ENCODE measurements at places on chromosomes 11 and 22.

DNA sequence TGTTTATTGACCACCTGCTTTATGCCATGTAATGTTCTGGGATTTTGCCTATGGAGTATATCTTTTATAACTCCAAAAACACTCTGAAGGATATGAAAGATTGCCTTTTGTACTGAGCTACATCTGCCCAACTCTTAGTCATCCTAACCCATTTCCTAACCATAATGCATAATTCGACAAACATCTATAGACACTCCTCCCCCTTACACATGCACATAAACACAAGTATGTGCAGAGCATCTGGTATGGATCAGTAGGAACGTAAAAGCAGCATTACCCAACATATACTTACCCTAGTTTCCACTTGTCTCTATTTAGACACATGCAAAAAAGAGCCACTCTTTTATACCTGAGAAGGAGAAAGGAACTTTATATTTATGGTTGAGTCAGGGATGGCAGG lies 272.8 kb downstream of the FAM76B start:
- no peaks in the 10 kb centered on the region for H3K27me3 ChIP-seq
- no peaks in the 10 kb centered on the region for H3K36me3 ChIP-seq
- H3K4me3 ChIP-seq, result no peak overlapping the region
- DNase-seq, result no peak

GRCh38 chr11:1449490-1450243 lies 36.9 kb downstream of the MOB2 start:
- peaks cover 63% of the 10 kb centered on the region for H3K27me3 ChIP-seq
- no peak for DNase-seq
- H3K4me3 ChIP-seq, result no peak overlapping the region
- no peak overlapping the region for H3K27ac ChIP-seq
- no peaks in the 10 kb centered on the region for H3K36me3 ChIP-seq

DNA sequence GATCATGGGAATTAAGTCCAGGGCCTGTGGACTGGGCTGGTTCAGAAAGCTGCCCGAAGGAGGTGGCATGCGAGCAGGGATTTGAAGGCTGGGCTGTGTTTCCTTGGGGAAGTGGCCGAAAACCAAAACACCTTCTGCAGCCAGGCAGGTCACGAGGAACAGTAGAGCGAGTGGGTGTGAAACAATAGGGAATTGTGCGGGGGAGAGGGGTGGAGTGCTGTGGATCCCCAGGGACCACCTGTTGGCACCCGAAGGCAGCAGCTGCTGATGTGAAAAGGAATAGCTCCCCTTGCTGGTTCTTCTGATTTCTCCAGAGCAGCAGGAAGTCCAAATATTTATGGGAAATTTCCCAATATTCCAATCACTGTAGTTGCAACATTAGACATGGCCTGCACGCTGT lies 24.6 kb downstream of the TP53I11 start:
- H3K27me3 ChIP-seq, result no peaks in the 10 kb centered on the region
- no peak overlapping the region for H3K4me3 ChIP-seq
- no peak overlapping the region for H3K27ac ChIP-seq

DNA sequence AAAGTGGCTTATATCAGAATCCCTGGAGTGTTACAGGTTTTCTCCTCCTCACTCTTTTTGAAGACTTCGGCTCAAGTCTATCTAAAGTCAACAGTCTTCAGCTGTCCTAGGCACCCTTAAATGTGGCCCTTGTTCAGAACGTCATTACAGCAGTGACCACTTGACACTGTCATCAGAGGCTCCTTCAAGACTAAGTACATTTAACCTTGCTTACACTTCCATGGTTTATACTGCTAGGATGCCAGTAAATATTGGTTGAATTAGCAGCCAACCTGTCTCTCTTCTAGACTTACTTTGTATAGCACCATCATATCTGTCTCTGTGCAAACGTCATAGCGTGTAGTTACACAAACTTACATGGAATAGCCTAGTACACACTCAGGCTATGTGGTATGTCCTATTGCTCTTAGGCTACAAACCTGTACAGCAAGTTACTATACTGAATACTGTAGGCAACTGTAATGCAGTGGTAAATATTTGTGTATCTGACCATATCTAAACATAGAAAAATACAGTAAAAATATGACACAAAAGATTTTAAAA lies 13.3 kb upstream of the C11orf91 start:
- no peak overlapping the region for H3K4me3 ChIP-seq
- H3K27ac ChIP-seq, result peak overlapping the region; percentile 19
- no peaks in the 10 kb centered on the region for H3K27me3 ChIP-seq
- H3K4me1 ChIP-seq, result peaks cover 37% of the 10 kb centered on the region
- peaks cover 99% of the 10 kb centered on the region for H3K36me3 ChIP-seq

DNA sequence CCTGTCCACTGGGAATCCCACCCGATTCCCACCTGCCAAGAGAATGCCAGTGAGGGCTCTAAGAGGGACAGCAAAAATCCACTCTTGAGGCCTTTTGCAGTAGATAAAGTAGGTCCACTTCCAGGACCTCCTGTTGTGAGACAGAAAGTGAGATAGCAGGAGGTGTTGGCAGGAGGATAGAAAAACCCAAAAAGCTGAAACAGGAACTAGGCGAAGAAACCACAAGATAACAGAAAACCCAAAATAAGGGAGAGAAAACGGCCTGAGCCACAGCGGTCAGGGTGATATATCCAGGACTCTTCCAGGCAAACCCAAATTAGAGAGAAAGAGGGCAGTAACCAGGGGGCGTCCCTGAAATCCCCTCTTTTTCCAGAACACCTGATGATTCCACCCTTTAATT lies 79.7 kb upstream of the LINC01488 start:
- no peak overlapping the region for H3K27ac ChIP-seq
- no peaks in the 10 kb centered on the region for H3K27me3 ChIP-seq
- no peak overlapping the region for H3K4me3 ChIP-seq

DNA sequence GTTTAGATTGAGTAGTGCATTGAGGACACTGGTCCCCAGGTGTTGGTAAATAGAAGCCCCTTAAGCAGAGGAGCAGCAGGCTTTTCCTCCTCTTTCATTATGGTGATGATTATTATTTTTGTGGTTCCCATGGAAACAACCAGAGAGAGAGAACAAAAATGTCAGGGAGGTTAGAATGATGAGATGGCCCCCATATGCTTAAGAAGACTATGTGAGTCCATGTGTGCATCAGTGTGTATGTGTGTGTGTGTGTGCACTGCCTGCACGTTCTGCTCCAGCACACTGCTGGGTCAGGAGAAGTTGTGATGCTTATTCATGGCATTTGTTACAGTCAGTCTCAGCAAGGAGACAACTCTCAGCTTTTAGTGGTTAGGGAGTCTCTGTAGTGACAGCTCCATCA lies 724.2 kb downstream of the NTM start:
- no peak overlapping the region for H3K4me3 ChIP-seq
- no peaks in the 10 kb centered on the region for H3K27me3 ChIP-seq
- no peaks in the 10 kb centered on the region for H3K36me3 ChIP-seq
- no peaks in the 10 kb centered on the region for H3K4me1 ChIP-seq
- DNase-seq, result no peak
- H3K27ac ChIP-seq, result no peak overlapping the region

GRCh38 chr11:93515441-93516025 lies 27.7 kb downstream of the SMCO4 start:
- no peaks in the 10 kb centered on the region for H3K27me3 ChIP-seq
- H3K4me3 ChIP-seq, result no peak overlapping the region
- DNase-seq, result no peak
- no peak overlapping the region for H3K27ac ChIP-seq

GRCh38 chr11:68569357-68569756 lies 108.8 kb downstream of the PPP6R3 start:
- peaks cover 99% of the 10 kb centered on the region for H3K36me3 ChIP-seq
- no peaks in the 10 kb centered on the region for H3K27me3 ChIP-seq
- DNase-seq, result no peak
- no peak overlapping the region for H3K4me3 ChIP-seq
- H3K27ac ChIP-seq, result no peak overlapping the region
- peaks cover 4% of the 10 kb centered on the region for H3K4me1 ChIP-seq

DNA sequence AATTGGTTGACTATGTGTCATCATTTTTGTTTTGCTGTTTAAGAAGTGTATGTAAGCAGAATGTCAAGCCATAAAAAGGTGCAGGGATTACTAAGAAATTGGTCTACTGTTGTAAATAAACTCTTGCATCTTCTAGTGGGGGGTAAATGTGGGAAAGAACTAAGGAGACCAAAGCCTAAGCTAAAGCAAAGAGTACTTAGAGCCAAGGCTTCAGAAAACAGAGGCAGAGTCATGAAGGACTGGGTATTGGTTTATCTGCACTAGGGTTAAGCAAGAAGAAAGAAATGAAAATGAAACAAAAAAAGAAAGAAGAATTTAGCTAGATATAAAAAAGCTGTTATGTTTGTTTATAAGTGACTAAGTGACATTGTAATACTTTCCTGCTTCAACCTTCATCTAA lies 628.1 kb downstream of the METTL15 start:
- no peaks in the 10 kb centered on the region for H3K27me3 ChIP-seq
- H3K27ac ChIP-seq, result no peak overlapping the region
- DNase-seq, result no peak
- H3K4me3 ChIP-seq, result no peak overlapping the region
- no peaks in the 10 kb centered on the region for H3K36me3 ChIP-seq
- no peaks in the 10 kb centered on the region for H3K4me1 ChIP-seq

- no peak overlapping the region for H3K4me3 ChIP-seq
- peak overlapping the region; percentile 60 for H3K27ac ChIP-seq
- DNase-seq, result no peak
These were observed 81.9 kb upstream of the PICALM start for GRCh38 chr11:86150847-86151173.

DNA sequence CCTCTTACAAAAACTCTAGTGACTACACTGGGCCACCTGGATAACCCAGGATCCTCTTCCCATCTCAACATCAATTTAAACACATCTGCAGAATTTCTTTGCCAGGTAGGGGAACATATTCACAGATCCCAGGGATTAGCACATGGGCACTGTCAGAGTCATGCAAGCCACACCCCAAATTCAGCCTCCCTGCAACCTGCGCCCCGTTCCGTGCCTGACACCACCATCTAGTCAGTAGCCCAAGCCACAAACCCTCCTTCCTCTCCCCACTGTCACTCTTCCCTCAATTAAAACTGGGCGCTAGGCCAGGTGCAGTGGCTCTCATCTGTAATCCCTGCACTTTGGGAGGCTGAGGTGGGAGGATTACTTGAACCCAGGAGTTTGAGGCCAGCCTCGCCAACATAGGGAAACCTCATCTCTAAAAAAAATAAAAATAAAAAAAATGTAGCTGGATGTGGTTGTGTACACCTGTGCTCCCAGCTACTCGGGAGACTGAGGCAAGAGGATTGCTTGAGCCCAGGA lies 6.4 kb downstream of the FADD start:
- H3K27ac ChIP-seq, result no peak overlapping the region
- H3K27me3 ChIP-seq, result no peaks in the 10 kb centered on the region
- peaks cover 39% of the 10 kb centered on the region for H3K36me3 ChIP-seq
- H3K4me1 ChIP-seq, result peaks cover 10% of the 10 kb centered on the region
